ENCODE measurements at places on chromosomes 7 and 10.

DNA sequence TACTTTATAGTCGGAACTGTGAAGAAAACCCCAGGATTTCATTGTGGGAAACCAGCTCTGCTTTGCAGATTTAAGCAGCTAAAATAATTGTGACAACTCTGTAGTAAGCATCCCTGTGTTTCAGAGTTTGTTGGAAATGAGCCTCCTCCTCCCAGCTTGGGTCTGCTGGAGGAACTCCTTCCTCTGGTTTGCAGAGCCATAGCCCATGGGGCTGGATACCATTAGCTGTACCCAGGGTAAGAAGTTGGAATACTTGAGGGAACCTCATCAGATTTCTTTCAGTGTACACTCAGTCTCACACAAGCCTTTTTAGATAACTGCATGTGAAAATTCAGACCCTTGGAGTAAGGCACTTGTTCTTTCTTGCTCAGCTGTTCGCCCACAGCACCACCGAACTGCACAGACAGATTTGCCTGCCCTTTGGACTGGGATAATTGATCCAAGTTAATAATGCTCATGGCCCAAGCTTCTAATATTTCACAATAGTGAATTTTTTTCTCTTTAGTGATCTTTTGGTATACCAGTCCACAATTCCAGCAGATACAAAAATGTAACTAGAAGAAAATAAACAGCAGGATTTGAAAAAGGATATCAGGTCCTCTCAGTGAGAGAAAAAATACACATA lies 467.4 kb upstream of the FZD8 start:
- no peak for DNase-seq

DNA sequence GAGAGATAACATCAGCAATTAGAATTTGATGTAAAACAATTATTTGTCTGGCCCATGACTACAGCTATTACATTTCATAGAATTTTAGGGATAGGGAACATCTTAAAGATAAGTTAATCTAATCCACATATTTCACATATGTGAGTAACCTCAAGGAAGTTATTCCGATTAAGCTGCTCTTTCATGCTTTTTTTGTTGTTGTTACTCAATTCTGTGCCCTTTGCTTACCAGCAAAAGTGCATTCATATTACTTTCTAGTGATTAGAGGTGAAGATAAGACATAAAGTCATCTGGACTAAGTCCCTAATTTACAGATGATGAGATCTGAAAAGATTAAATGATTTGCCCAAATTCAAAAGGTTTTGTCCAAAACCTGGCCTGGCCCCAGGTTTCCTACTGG lies 40.9 kb upstream of the SRI start:
- no peak for DNase-seq

- peak; percentile 48 for DNase-seq
Measured at GRCh38 chr10:17076626-17077345, 52.8 kb downstream of the CUBN start.

DNA sequence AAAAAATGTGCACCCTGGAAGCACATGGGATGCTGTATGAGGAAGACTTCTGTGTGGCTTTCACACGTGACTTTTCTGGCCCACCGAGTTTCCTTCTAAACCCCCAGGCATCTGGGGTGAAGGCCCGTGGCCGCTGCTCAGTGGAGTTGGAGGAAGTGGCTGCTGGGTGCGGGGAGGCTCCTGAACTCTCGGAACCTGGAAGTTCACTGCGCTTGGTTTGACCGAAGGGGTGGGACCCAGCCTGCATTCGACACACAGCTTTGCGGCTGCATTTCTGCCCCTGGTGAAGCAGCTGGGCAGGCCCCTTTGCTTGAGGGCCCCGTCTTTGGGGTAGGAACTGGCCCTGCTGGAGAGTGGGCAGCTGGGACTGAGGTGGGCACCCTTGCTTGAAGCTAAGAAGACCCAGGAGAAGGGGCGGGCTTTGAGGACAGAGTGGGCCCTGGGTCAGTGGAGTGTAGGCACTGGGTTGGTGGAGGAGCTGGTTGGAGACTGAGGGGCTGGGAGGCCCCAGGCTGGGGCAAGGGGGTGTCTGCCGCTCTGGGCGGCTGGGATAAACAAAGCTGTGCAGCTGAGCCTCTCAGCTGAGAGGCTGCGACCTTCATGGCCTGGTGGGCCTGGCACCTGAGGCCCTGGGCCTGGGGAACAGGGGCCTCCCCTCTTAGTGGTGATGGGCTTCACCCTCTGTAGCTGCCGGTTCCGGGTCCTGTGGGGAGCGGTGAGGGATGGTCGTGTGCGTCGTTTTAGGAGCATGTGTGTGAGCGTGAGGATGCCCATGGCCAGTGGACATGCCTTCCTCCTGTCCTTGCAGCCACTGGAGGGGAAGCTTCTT lies 78.0 kb downstream of the INPP5A start:
- DNase-seq, result no peak

- DNase-seq, result no peak
Measured at GRCh38 chr10:44854693-44855350, 56.3 kb upstream of the TMEM72 start.

GRCh38 chr10:6161921-6162320 lies 40.8 kb upstream of the PFKFB3 start:
- peak; percentile 77 for DNase-seq

GRCh38 chr10:71209731-71210541 lies 2.4 kb upstream of the UNC5B start:
- no peak for DNase-seq

- no peak for DNase-seq
Measured at GRCh38 chr7:46669028-46669427, 748.0 kb upstream of the IGFBP3 start.

DNA sequence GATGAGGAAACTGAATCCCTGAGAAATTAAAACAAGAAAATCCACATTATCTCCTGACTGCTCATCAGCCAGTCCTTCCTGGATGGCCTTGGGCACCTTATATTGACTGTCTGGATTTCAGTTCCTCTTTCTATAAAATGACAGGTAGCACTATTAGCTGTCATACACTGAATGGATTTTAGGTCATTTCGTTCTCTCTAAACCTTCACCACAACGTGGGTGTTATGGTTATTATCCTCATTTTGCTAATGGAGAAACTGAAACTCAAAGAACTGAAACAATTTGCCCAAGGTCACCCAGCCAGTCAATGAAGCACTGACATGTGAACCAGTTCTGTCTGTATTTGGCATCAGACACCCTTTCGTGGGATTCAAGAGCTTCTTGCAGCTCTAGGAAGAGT lies 193.8 kb downstream of the CYP26A1 start:
- peak; percentile 49 for DNase-seq

DNA sequence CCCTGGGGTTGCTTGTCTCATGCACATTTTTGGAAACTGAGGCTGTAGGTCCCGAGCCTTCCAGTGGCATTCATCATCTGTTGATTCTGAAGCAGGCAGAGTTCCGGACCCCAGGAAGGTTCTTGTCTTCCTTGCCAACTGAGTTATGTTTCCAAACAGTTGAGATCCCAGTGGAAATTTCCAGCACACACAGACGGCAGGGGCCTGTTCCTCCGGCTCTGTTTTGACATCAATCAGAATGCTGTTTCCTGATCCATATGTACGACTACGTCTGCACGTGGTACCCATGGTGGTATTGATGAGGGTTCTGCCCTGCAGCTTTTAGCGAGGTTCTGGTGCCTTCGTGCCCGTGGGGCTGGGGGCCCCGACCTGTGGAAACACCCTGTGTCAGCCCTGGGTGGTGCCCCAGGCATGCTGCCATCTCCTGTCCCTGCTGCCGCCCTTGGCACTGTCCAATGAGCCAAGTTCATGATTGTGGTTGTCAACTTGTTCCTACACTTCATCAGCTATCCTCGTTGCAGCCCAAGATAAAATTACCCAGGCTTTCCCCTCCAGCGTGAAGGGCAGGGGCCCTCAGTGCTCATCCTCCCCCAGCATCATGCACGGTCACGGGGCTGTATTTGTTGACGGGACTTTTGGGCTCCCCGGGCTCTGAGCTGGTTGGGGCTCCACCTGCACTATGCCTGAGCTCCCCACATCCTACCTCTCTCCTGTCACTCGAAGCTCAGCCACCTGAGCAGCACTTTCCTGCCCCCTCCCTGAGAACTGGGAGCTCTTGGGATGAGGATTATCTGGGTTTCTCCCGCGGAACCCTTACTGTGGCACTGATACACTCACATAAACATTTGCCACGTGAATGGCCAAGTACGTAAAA lies 7.8 kb upstream of the DPYSL4 start:
- DNase-seq, result no peak

- DNase-seq, result no peak
Measured at GRCh38 chr7:4195660-4196059, 486.4 kb upstream of the FOXK1 start.

DNA sequence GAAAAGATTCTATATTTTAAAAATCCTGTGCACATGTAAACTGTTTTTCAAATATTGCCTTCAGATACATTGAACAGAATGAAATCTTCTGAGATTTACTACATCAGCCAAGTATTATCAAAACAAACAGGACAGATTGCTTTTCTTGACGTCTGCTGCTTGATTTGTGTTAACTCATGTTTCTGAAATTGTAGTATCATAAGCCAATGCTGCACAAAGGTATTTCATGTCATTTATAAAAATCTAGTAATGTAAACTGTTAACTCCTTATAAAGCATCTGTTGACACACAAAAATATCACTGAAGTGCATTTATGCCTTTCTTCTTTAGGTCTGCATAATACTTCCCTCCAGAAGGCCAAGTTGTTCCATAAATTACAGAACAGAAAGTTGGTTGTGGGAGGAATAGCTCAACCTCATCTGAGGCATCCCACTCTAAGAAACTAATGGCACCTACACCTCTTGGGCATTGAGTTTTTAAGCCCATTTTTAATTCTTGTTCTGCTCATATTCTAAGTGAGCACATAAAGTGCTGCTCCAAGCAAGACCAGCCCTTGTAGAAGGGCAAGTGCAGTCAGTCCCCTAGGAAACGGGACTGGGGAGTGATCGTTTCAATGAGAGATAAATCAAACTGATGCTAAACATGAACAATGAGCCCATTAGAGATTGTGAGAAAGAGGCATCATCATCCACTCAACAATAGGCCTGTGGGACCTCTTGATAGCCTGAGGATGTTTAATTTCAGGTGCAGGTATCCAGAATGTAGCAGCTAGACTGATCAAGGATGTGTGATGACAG lies 28.5 kb downstream of the CAV1 start:
- no peak for DNase-seq

DNA sequence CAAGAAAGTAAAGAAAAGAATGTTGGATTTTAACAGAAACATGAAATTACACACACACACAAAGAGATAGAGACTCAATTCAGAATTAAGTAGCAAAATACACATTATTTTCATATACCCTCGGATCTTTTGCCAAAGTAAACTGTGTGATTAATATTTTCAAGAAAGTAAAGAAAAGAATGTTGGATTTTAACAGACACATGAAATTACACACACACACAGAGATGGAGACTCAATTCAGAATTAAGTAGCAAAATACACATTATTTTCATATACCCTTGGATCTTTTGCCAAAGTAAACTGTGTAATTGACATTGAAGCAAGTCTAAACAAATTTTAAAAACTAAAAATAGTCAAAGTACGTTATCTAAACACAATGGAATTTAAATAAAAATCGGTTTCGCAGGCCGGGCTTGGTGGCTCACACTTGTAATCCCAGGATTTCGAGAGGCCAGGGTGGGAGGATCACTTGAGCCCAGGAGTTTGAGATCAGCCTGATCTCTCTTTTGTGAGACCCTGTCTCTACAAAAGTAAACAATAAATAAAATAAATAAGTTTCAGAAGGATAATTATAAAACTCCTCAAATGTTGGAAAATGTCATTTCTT lies 337.3 kb upstream of the MAGI2 start:
- no peak for DNase-seq

DNA sequence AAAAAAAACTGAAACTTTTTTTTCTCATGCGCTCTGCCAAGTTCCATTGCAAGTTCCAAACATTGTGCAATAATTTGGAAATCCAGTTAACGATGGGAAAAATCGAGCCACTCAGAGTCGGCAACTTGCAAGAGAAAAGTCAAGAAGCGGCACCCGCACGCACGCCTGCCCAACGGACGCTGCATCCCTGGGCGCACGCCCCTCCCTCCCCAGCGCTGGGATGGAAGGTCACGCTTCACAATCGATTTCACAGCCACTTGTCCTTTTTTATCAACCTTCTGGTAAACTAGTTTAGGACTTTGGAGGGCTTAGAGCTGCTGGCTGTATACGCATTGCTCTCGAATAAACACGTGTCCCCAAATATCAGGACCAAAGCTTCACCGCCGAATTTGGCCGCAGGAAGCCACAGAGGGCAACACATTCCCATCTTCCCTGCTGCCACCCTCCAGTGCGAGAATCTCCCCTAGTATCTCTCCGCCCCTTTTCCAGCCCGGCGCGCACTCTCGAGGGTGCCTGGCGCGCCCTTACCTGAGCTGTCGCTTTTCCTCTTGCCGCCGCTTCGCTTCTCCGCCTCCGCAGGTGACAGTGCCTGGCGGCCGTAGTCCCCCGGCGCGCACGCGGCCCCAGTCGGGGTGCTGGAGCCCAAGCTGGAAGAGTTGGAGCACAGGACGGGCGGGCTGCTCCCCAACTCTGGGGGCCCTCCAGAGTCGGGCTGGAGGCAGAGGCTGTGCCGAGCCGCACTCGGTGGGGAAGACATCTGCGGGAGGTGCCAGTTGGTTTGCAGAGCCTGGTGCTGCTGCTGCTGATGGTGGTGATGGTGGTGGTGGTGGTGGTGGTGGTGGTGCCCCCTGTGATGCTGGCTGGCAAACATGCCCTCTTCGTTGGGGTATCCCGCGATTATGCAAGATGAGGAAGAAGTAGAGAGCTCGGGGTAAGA lies 857 bp downstream of the MEOX2 start:
- no peak for DNase-seq

GRCh38 chr7:49088017-49088416 lies 163.7 kb downstream of the CDC14C start:
- no peak for DNase-seq

DNA sequence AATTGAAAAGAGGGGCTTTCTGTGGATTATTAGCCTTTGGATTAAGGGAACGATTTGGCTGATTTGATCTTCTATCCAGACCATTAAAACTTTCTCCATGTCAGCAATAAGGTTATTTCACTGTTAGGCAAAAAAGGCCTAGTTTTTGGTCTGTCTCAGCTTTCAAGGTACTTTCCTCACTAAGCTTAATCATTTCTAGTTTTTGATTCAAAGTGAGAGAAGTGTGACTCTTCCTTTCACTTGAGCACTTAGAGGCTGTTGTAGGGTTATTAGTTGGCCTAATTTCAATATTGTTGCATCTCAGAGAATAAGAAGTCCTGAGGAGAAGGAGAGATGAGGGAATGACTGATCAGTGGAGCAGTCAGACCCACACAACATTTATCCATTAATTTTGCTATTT lies 596.0 kb upstream of the TPK1 start:
- no peak for DNase-seq

GRCh38 chr7:22645418-22646181 lies 81.4 kb upstream of the IL6 start:
- DNase-seq, result no peak

DNA sequence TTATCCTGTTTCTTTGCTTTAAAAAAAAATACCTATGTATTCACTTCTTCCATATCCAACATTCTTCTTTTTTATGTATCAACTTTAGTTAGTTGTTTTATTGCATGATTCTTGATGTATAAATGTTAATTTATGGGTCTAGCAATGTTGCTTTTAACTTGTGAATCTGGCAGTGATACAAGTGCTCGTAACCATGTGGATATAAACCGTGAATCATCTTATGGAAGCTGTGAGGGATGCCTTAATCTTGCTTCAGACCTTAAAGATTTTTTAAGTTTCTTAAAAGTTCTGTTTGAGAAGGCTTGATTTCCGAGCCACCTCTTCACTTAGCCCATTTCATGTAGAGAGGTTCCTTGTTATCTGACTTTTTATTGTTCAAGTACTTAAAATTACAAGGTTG lies 25.9 kb downstream of the HELLS start:
- DNase-seq, result no peak

All from suppressor macrophage treated with lipopolysaccharide for 4 hours (primary cell).